ENCODE measurements at places on chromosomes 7 and 10. TPM values are rescaled to one million over a fixed set of nuclear protein-coding genes. Genes with fewer than 3 reads are reported as not detected.

DNA sequence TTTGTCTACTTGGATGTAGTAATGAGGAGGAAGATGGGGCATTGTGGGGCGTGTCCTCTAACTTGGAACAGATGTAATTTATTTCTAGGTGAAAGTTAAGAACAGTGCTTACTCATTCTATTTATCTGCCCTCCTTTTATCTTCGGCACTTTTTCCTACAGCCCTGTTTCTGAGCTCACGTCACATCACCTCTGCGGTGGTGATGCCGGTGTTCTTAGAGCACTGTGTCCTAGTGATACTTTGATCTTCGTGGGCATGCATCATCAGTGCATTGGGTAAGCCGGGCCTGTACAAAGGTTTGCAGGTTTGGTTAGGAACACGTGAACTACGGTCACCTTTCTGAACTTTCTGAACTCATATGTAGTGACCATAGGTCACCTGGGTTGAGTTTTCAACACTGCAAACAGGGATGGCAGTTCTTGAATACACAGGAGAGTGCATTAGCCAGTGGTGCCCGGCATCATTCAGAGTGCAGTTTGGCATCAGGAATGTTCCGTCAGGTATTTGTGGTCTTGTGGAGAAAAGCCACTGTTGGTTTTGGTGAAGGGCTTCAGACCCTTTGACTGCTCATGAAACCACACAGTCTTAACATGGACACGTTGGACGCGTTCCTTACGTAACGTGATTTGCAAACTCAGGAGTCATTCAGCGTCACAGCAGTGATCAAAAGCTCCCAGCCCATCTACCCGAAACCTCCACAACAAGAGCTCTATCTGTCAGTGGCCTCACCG is 5.6 kb downstream of the POR start:
- H3K27me3 ChIP-seq, result no peaks in the 10 kb centered on the region
- H3K4me3 ChIP-seq, result no peak overlapping the region
- no peak for DNase-seq
- peaks cover 67% of the 10 kb centered on the region for H3K4me1 ChIP-seq

DNA sequence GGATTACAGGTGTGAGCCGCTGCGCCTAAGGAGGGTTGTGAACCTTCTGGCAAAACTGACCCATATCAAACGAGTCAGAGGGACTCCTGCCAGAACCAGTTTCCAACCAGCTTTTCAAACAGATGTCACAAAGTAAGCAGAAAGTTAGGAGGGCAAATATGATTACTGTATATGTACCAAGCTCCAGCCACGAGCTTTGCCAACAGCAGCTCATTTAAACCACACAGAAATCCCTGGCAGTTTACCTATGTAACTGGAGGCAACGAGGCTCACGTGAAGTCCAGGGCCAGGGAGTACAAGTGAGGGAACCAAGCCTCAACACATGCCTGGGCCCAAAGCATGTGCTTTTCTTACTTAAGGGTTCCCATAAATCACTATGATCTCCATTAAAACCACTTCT is 12.5 kb upstream of the DAGLB start:
- H3K36me3 ChIP-seq, result peaks cover 46% of the 10 kb centered on the region
- no peak for DNase-seq
- no peaks in the 10 kb centered on the region for H3K4me1 ChIP-seq

- peak overlapping the region; percentile 72 for H3K27ac ChIP-seq
- DNase-seq, result peak; percentile 83
- no peaks in the 10 kb centered on the region for H3K36me3 ChIP-seq
- peaks cover 55% of the 10 kb centered on the region for H3K4me1 ChIP-seq
- no peak overlapping the region for H3K4me3 ChIP-seq
- no peaks in the 10 kb centered on the region for H3K27me3 ChIP-seq
Measured at GRCh38 chr7:22723181-22723601, 3.8 kb upstream of the IL6 start.

GRCh38 chr10:114893251-114893650 is 44.7 kb upstream of the TRUB1 start:
- no peaks in the 10 kb centered on the region for H3K36me3 ChIP-seq
- no peak overlapping the region for H3K4me3 ChIP-seq
- H3K4me1 ChIP-seq, result no peaks in the 10 kb centered on the region
- DNase-seq, result no peak

- H3K27me3 ChIP-seq, result no peaks in the 10 kb centered on the region
- no peak for DNase-seq
- no peaks in the 10 kb centered on the region for H3K4me1 ChIP-seq
- no peaks in the 10 kb centered on the region for H3K36me3 ChIP-seq
- no peak overlapping the region for H3K27ac ChIP-seq
- no peak overlapping the region for H3K4me3 ChIP-seq
Measured at GRCh38 chr10:72660220-72660619, 31.7 kb upstream of the MCU start.

DNA sequence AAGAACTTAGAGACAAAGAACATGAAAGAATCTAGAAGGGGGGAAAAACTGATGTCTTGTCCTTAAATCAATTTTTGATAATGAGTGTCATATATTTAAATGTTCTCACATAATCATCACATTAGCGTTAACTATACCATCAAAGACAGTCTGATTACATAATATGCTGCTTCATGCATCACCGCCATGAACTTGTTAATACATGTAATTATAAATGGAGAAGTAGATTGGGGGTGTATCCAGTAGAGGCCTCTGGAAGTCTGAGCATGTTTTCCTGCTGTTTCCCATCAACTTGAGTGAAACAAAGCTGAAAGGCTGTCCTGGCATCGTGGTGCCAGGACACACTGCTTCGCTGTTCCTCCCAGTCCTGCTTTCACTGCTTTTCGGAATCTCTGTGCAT is 48.2 kb downstream of the PRLHR start:
- H3K36me3 ChIP-seq, result no peaks in the 10 kb centered on the region
- DNase-seq, result no peak
- H3K27ac ChIP-seq, result no peak overlapping the region
- no peaks in the 10 kb centered on the region for H3K4me1 ChIP-seq
- no peaks in the 10 kb centered on the region for H3K27me3 ChIP-seq
- H3K4me3 ChIP-seq, result no peak overlapping the region

GRCh38 chr10:34801097-34801733 is 13.9 kb downstream of the PARD3 start:
- no peak overlapping the region for H3K27ac ChIP-seq
- peaks cover 21% of the 10 kb centered on the region for H3K4me1 ChIP-seq
- no peak overlapping the region for H3K4me3 ChIP-seq
- no peak for DNase-seq
- H3K36me3 ChIP-seq, result no peaks in the 10 kb centered on the region
- no peaks in the 10 kb centered on the region for H3K27me3 ChIP-seq

- DNase-seq, result no peak
- no peak overlapping the region for H3K4me3 ChIP-seq
- peaks cover 4% of the 10 kb centered on the region for H3K36me3 ChIP-seq
- H3K27ac ChIP-seq, result no peak overlapping the region
Measured at GRCh38 chr10:7162331-7162730, 248.5 kb downstream of the SFMBT2 start.

DNA sequence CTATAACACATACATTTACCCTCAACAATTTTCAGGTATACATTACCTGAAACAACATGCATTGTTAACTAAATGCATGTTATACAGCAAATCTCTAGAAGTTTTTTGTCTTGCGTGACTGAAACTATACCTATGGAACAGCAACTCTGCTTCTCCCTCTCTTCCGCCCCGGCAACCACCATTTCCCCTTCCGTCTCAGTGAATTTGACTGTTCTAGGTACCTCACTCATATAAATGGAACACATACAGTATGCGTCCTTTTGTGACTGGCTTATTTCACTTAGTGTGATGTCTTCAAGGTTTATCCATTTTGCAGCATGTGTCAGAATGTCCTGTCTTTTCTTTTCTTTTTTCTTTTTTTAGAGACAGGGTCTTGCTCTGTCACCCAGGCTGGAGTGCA is 22.5 kb downstream of the CALHM2 start:
- no peaks in the 10 kb centered on the region for H3K36me3 ChIP-seq
- H3K27ac ChIP-seq, result no peak overlapping the region
- no peaks in the 10 kb centered on the region for H3K4me1 ChIP-seq
- no peak overlapping the region for H3K4me3 ChIP-seq

DNA sequence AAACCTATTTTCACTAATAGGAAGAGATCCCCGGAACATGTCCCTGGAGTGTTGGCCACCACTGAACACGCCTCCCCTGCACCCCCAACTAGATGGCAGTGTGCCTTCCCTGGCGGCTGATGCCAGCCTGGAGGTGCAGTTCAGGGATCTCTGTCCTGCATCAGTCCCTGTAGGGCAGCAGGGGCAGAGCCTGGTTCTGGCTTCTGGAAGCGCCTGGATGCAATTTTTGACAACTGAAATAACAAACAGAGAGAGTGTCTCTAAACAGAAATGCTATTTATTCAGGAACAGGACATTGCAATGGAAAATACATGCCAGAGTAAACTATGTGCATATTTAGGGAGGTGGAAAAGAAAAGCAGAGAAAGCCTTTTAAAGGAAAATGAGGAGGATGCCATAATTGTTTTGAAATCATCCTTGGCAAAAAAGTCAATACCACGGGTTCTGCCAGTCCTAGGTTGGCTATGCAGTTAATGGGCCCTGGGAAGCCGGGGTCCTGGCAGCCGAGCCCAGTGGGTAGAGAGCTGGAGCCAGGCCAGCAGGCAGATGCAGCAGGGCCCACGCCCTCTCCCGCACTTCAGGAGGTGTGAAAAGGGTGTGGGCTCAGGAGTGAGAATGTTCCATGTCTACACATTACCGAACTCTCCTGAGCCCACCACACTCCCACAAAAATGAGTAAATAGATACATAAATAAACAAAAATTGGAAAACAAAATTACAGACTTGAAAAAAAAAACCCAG is 18.5 kb downstream of the ANTXRL start:
- no peak overlapping the region for H3K27ac ChIP-seq
- H3K27me3 ChIP-seq, result no peaks in the 10 kb centered on the region
- no peaks in the 10 kb centered on the region for H3K36me3 ChIP-seq
- no peak overlapping the region for H3K4me3 ChIP-seq

DNA sequence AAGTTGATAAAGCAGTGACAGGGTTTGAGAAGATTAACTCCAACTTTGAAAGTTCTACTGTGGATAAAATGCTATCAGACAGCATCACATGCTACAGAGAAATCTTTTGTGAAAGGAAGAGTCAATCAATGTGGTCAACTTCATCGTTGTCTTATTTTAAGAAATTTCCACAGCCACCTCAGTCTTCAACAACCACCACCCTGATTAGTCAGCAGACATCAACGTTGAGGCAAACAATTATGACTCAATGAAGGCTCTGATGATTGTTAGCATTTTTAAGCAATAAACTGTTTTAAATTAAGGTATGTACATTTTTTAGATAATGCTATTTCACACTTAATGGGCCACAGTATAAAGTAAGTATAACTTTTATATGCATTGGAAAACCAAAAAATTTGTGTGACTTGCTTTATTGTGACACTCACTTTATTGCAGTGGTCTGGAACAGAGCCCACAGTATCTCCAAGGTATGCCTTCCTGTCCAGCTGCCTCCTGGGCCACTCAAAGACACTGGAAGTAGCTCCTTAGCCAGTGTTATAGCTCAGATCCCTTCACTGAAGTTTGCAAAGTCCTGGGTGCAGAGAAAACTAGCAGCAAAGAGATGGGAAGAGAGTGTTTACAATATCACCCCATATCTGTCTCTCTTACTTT is 293.1 kb downstream of the ARHGAP12 start:
- H3K36me3 ChIP-seq, result no peaks in the 10 kb centered on the region
- H3K27me3 ChIP-seq, result no peaks in the 10 kb centered on the region
- H3K27ac ChIP-seq, result no peak overlapping the region
- H3K4me3 ChIP-seq, result no peak overlapping the region

- no peaks in the 10 kb centered on the region for H3K36me3 ChIP-seq
- peaks cover 12% of the 10 kb centered on the region for H3K4me1 ChIP-seq
- no peak overlapping the region for H3K4me3 ChIP-seq
- DNase-seq, result no peak
- H3K27ac ChIP-seq, result peak overlapping the region; percentile 35
Measured at GRCh38 chr7:22351329-22351692, 5.6 kb downstream of the RAPGEF5 start.

- no peak overlapping the region for H3K4me3 ChIP-seq
- no peak overlapping the region for H3K27ac ChIP-seq
- DNase-seq, result no peak
Measured at GRCh38 chr7:112510001-112510742, 29.4 kb downstream of the LSMEM1 start.

GRCh38 chr7:70544016-70544415 is 587.9 kb upstream of the GALNT17 start:
- DNase-seq, result no peak
- H3K27me3 ChIP-seq, result no peaks in the 10 kb centered on the region
- no peak overlapping the region for H3K27ac ChIP-seq
- H3K4me1 ChIP-seq, result no peaks in the 10 kb centered on the region
- H3K4me3 ChIP-seq, result no peak overlapping the region

GRCh38 chr7:105934572-105935185 is 28.4 kb upstream of the CDHR3 start:
- no peak overlapping the region for H3K4me3 ChIP-seq
- peak; percentile 66 for DNase-seq
- H3K27me3 ChIP-seq, result no peaks in the 10 kb centered on the region
- no peaks in the 10 kb centered on the region for H3K36me3 ChIP-seq

DNA sequence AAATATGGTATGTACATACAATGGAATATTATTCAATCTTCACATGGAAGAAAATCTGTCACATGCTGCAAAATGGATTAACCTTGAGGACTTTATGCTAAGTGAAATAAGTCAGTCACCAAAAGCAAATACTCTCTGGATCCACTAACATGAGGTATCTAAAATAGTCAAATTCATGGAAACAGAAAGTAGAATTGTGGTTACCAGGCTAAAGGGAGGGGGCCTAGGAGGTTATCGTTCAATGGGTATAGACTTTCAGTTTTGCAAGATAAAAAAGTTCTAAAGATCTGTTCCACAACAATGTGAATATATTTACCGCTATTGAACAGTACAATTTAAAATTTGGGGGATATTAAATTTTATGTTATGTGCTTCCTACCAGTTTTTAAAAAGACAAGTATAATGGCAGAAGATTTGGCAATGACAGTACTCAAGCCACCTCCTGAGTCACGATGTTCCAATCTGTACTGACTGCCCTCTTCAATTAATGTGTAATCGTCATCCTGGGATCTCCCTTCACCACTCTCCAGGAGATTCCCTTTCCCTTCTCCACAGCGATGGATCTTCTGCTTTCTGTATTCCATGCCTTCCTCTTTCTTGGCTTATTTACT is 32.3 kb upstream of the IL6 start:
- no peaks in the 10 kb centered on the region for H3K36me3 ChIP-seq
- H3K27me3 ChIP-seq, result no peaks in the 10 kb centered on the region
- H3K4me3 ChIP-seq, result no peak overlapping the region
- no peak overlapping the region for H3K27ac ChIP-seq
- no peak for DNase-seq
- peaks cover 1% of the 10 kb centered on the region for H3K4me1 ChIP-seq

DNA sequence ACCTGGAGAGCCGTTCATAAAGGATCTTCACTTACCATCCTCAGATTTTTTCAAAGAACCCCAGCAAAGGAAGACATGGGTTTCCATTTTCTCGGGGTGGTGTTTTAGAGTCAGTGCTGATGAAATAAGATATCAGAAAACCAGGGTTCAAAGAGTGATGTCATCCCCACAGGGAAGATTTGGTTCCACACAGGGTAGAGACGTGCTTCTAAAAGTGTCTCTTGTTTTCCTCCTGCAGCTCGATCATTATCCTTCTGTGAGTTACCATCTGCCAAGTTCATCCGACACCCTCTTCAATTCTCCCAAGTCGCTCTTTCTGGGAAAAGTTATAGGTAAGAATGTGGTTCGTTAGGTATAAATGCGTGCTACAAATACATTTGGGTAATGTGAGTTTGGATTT is 323.8 kb upstream of the C7orf33 start:
- DNase-seq, result no peak
- H3K27ac ChIP-seq, result no peak overlapping the region
- no peak overlapping the region for H3K4me3 ChIP-seq
- H3K4me1 ChIP-seq, result no peaks in the 10 kb centered on the region

ABCC2 gene
- total RNA-seq, result 1.0 TPM

DBNL gene
- total RNA-seq, result 147 TPM

MRPL32 gene
- 63.9 TPM for total RNA-seq

KLF14 gene
- 0.15 TPM for total RNA-seq

All from upper lobe of left lung (tissue), 6 donors.